Bronchial smooth muscle cell (primary cell): ENCODE measurements at places on chromosomes 11 and 22. TPM values are rescaled to one million over a fixed set of nuclear protein-coding genes. Genes with fewer than 3 reads are reported as not detected.

The MAPK11 gene
- total RNA-seq: 9.9 and 11.1 TPM in 2 replicates

The MMP12 gene
- 0.26 and 2.8 TPM in 2 replicates for total RNA-seq

The DPP3 gene
- total RNA-seq: 31.9 and 42.6 TPM in 2 replicates

The SCUBE1 gene
- under 0.01 and 0.34 TPM in 2 replicates for total RNA-seq

The NTM gene
- 3.1 and 8.2 TPM in 2 replicates for total RNA-seq

The UBXN1 gene
- 201 and 302 TPM in 2 replicates for total RNA-seq

The ZBTB16 gene
- total RNA-seq: under 0.01 and 0.34 TPM in 2 replicates

The OOSP3 gene
- not detected in 2 replicates for total RNA-seq

The NAV2 gene
- 7.9 and 19.2 TPM in 2 replicates for total RNA-seq

The PATE3 gene
- total RNA-seq: not detected in 2 replicates

The KCNJ1 gene
- total RNA-seq: under 0.01 TPM in 1 of 2 replicates, not detected in the other

The EIF1AD gene
- 20.0 and 27.8 TPM in 2 replicates for total RNA-seq

The MOGAT2 gene
- total RNA-seq: under 0.01 TPM in 1 of 2 replicates, not detected in the other

The PNPLA5 gene
- 0.16 TPM in 1 of 2 replicates, not detected in the other for total RNA-seq

The FAM83F gene
- total RNA-seq: under 0.01 TPM in 1 of 2 replicates, not detected in the other

The CRYBB2 gene
- total RNA-seq: not detected in 2 replicates

The NEU3 gene
- 4.4 and 5.0 TPM in 2 replicates for total RNA-seq

The MRTFA gene
- 14.8 and 15.5 TPM in 2 replicates for total RNA-seq

The KIRREL3 gene
- 0.60 and 2.7 TPM in 2 replicates for total RNA-seq

The CCDC15 gene
- 0.43 and 0.63 TPM in 2 replicates for total RNA-seq

The NAGA gene
- total RNA-seq: 30.9 and 43.1 TPM in 2 replicates

The POU2AF1 gene
- not detected in 2 replicates for total RNA-seq

The HEPHL1 gene
- not detected in 2 replicates for total RNA-seq

The APOL3 gene
- 18.4 and 26.5 TPM in 2 replicates for total RNA-seq

The ANO9 gene
- under 0.01 TPM in 1 of 2 replicates, not detected in the other for total RNA-seq

The LMNTD2 gene
- total RNA-seq: 0.47 TPM in 1 of 2 replicates, not detected in the other

The MYEOV gene
- 1.4 and 4.9 TPM in 2 replicates for total RNA-seq

The MAJIN gene
- not detected in 2 replicates for total RNA-seq
